ENCODE measurements at places on chromosomes 16 and 17.

GRCh38 chr17:37562016-37562745 is 47.0 kb downstream of the SYNRG start:
- DNase-seq = no peak

DNA sequence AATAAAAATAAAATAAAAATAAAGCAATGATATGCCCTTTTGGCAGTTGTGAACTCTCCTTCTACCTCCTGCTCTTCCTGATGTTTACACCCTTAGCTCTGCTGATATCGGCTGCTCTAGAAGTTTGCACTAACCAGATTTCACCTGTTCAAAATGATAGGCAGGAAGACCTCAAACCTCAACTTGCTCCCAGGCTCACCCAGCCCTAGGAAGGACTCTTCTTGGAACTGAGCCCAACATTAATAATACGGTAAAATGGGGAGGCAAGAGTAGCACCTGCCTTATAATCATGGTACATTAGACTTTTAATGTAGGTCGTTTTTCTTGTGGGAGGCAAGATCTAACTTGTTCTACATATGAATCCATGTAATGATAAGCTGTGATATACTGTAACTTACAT is 61.2 kb upstream of the MED13 start:
- DNase-seq = no peak

DNA sequence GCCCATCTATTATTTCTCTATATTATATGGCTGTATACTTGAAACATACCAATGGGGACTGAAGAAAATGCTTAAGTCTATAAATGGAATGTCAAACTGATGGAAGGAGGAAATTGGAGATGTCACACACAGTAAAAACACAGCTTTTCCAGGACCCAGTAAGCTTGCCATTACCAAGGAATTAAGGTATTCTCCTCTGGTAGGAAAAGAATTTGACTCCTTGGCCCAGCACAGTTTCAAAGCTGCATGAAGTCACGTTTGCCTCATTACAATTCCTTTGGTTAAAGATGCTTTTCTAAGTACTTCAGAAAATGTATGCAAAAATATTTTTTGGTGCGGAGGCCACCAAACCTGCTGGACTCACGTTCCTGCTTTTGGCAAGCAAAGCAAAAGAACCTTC is 48.5 kb downstream of the CDH13 start:
- no peak for DNase-seq

DNA sequence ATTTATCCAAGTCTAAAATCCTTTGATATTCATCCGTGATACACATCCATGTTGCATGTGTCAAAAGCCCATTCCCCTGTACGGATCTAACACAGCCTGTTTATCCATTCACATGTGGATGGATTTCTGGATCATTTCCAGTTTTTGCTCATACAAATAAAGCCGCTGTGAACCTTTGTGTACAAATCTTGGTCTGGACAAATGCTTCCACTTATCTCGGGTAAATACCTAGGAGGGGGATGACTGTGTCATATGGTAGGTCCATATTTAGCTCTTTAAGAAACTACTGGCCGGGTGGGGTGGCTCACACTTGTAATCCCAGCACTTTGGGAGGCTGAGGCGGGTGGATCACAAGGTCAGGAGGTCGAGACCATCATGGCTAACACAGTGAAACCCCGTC is 6.3 kb upstream of the TBCD start:
- no peak for DNase-seq

DNA sequence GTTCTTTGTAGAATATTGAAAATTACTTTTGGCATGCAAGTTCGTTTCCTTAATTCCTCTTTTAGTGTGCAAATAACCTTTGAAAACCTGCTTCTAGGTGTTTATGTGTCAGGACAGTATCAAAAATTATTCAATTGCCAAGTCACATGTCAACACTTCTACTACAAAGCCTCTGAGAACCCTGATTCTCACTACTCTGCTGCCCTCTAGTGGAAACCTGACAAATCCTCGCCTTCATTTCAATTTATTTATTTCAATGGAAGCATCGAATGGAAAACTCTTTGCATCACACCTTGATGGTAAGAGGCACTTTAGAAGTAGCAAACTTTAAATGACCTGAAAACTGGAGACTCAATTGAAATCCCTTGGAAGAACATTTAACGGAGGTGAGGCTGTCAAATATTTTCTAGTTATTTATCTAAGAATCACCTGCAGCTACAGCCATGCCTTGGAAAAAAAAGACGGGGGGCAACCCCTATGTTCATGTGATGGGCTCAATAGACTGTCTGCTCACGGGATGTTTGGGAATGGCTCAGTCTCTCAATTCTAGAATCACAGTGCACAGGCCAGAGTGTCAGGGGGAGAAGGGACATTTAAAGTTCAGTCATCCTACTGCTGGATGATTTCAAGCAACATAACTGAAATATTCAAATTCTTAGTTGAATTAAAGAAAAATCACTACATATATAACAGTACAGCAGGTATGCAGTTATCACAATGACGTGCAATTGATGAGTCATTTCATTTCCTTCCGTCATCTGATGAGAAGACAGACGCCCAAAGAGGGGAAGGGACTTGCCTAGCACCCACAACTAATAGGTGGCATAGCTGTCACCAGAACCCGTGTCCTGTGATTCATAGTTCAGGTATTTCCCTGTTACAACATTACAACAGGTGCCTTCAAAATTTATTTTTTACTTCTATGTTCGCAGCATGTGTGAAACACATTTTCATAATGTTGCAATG is 563.9 kb downstream of the TOX3 start:
- DNase-seq = peak; percentile 77

- no peak for DNase-seq
These were observed 322.3 kb upstream of the C16orf82 start for GRCh38 chr16:26744430-26744829.

GRCh38 chr16:8634991-8635736 is 13.7 kb downstream of the METTL22 start:
- DNase-seq = no peak

DNA sequence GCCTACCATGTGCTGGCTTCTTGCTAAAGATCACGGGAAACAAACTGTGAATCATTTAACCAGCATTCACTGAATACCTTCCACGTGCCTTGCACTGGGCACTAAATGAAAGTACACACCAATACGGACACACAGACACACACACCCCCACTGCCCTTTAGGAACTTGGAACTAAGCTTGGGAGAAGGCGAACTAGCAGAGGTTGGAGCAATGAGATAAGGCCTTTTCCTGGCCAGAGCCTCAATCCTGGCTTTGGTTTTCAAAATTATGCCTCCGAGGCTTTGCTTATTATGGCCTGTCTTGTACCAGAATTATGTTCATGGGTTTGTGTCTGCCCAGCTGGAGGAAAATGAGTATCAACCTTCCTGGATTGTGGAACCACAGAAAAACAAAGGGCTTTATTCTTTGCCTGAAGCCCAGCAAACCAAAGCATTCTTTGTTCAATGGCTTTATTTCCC is 32.3 kb downstream of the CPPED1 start:
- no peak for DNase-seq

GRCh38 chr17:59372138-59372751 is 40.8 kb downstream of the YPEL2 start:
- peak; percentile 55 for DNase-seq

DNA sequence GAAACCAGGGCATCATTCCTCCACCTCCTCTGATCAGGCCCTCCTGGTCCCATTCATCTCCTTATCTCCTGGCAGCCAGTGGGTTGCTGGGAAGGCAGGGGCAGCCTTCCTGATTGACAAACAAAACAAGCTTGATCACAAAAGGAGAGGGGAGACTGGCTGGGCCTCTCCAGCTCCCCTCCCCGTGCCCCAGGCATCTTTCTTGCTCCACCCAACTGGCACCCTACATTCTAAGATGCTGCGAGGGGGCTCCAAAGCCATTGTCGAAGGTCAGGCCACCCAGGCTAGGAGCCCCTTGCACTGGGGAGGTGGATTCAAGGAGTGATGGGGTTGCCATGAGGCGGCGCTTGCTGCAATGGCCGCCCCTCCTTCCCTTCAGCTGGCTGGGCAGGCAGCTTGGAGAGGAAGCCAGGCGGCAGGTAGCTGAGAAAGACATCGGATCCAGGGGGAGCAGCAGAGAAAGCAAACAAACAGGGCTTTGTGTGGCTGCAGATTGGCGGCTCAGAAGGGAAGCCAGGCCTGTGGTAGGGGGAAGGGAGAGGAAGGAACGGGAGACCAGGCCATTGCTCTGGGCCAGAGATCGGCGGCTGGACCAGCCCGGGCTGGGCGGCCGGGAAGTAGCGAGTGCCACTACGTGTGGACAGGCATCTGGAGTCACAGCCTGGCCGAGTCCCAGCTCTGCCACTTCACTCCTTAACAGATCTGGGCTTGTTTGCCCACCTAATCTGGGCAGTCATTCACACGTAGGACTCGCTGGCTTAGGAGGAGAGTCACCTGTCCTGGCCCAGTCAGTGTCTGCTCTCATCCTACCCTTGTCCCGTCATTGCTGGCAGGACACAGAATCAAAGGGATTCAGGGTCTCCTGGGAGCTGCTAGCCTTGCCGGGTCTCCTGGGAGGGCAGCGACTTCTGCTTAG is 12.3 kb downstream of the RAI1 start:
- DNase-seq = no peak

DNA sequence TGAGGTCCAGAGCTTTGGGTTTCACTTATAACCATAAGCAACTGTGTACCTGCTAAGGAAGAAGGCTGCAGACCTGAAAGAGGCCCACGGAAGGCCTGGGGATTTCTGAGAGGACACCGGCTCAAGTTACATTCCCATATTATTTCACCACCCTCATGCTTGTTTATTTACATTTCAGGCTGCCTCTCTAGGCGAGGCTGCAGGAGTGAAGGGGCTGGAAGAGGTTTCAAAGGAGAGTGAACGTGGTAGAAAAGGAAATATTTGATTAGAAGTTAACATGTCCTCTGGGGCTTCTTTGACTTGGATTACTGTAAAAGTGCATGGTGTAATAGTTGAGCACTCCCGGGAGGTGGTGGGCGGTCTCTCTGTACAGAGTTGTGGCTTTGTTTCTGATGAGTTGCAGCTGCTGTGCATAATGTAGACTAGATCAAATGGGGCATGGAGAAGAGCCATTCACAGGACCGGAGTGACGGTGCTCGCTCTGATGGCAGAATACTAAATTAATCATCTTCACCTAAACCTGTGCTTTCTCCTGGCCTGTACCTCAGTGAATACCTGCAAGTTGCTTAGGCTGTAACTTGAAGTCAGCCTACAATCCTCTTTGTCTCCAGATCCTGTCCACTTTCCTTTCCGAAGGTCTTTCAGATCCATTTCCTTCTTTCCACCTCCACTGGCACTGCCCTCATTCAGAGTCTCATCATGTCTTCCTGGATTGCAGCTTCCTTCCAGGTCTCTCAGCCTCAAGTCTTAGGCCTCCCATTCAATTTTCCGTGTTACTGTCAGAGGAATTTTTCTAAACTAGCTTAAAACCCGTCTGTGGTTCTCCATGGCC is 1.9 kb upstream of the CPD start:
- DNase-seq = peak; percentile 14

- DNase-seq = peak; percentile 97
These were observed 46.1 kb downstream of the ABCA8 start for GRCh38 chr17:68909066-68909465.

- no peak for DNase-seq
These were observed 84.9 kb downstream of the ABCA8 start for GRCh38 chr17:68870161-68870826.

DNA sequence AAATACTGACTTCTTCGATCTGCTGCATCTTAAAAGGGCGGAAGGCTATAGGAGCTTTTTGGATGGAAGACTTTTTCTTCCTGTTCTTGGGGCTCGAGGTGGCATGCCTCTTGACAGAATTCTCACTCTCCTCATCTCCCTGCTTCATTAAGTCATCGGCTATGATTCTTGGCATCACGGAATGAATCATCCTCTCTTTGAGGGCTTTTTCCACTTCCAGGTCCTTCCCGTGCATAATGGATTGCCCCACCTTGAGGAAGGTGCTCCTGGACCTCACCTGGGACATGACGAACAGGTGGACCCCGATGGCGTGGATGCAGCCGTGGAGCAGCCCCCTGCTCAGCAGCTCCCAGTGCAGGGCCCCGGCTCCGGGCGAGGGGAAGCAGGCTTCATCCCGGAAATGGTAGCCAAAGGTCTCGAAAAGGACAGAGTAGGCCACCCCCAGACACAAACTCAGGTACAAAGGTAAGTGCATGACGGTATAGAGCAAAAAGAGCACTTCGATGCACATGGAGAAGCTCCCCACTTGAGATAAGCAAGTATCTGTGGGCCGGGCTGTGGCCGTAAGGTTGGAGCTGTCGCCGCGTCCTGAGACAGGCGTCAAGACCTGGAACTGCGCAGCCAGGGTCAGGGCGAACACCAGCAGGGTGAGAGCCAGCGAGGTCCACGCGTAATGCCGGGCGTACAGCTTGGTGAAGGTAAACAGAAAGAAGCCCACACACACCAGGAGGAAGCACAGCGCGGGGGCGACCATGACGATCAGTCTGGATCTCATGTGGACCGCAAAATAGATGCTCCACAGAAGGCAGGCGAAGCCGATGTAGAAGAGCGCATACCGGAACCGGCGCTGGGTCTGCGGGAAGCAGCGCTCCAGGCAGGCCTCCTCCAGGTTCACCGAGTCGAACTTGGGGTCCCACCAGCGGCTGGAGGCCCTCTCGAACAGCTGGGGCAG is 1.7 kb downstream of the ADCY9 start:
- no peak for DNase-seq

- DNase-seq = peak; percentile 70
These were observed 8.1 kb upstream of the KIFC3 start for GRCh38 chr16:57810197-57811031.

DNA sequence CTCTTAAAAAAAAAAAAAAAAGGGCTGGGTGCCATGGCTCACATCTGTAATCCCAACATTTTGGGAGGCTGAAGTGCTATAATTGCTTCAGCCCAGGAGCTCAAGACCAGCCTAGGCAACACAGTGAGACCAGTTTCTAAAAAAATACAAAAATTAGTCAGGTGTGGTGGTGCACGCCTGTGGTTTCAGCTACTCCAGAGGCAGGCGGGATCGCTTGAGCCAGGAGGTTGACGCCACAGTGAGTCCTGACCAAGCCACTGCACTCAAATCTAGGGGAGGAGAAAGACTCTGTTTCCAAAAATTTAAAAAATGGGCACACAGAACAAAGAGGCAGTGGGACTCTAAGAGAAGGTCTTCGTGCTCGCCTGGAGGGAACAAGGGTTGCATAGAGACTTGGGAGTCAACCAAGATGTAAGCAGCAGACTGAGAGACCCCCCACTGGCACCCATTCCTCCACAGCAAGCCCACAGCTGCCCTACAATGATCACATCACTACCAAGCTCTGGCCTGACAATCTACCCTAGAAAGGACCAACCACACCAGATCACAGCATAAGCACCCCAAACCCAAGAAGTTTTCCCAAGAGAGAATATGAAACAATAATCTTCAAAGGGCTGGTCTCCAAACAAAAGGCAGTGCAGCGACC is 121.6 kb downstream of the ANKRD11 start:
- DNase-seq = no peak

Data from Kasumi-1 (cell line).